ENCODE measurements at places on chromosomes 5 and 9.

- no peak for DNase-seq
Observed at GRCh38 chr5:154474396-154475334, 3.4 kb downstream of the HAND1 start.

- DNase-seq = no peak
Observed at GRCh38 chr5:72543365-72543764, 36.2 kb upstream of the ZNF366 start.

DNA sequence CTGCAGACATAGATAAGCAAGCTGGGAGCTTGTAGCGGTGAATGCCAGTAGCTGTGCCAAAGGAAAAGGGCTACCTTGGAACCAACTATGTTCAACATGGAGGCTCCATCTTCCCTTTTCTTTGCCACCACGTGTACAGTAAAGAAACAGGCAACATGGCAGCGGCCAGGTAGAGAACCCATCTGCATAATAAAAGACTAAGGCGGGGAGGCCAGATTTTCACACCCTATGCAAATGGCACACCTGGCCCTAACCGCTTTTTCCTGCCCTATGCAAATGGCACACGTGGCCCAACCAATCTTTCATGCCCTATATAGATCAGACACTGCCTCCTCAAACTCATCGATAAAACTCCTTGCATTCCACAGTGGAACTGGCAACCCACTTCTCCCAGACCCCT is 477.5 kb upstream of the EDIL3 start:
- DNase-seq = no peak

- no peak for DNase-seq
Observed at GRCh38 chr5:94433397-94434163, 184.8 kb downstream of the KIAA0825 start.

DNA sequence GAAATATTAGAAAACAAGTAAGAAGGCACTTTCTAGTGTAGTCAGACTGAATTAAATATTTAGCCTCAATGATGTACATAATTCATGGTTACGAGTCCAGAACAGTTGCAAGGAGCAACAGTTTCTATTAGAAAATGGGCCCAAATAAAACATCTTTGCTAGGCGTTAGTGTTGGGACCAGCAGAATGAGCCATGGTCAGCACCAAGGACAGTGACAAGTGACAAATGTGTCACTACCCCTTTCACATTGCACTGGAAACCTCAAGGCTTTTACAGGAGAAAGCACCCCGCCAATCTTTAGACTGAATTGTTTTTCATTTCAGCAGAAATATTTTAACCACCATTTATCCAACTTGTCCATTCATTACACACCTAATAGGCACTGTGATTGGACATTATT is 301.3 kb upstream of the ADCY2 start:
- no peak for DNase-seq

- no peak for DNase-seq
Observed at GRCh38 chr9:89496645-89497256, 1.2 kb downstream of the SEMA4D start.

DNA sequence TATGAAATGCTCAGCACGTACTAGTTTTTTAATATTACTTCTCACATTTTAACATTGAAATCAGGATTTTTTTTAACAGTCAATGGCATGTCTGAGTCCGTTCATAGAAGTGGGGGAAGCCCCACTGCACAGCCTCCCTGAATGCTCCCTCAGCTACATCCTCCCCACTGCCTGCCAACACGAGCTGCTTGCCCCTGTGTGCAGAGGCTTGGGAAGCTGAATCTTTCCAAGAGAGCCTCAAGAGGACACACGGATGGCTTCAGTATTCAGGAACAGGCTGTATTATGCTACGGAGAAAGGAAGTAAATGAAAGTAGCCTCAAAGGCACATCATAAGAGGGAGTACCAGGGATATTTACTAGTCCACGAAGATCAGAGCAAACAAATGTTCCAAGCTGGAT is 248.7 kb downstream of the SPOCK1 start:
- no peak for DNase-seq

DNA sequence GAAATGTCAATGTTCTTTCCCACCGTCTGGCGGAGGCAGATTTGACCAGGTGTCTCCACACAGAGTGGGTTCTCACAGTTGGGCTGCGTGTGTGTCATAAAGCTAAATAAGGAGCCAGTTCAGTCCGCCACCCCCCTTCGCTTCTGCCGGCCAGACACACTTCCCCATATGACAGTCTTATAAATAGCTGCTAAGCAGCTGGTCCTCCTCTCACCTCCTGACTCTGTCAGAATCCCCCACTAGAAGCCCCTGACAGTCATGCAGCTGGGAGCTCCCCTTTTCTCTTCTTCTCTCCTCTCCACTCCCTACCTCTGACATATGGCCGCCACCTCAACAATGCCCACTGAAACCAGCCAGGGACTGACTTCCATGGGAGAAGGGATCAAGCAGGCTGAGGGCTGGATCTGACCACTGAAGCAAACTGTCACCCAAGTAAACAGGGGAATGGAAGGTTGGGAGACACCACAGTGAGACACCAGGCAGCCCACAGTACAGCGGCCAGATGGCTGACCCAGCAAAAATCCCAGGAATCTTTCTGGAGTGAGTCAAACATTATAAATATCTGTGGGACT is 141.9 kb upstream of the EFNA5 start:
- DNase-seq = no peak

DNA sequence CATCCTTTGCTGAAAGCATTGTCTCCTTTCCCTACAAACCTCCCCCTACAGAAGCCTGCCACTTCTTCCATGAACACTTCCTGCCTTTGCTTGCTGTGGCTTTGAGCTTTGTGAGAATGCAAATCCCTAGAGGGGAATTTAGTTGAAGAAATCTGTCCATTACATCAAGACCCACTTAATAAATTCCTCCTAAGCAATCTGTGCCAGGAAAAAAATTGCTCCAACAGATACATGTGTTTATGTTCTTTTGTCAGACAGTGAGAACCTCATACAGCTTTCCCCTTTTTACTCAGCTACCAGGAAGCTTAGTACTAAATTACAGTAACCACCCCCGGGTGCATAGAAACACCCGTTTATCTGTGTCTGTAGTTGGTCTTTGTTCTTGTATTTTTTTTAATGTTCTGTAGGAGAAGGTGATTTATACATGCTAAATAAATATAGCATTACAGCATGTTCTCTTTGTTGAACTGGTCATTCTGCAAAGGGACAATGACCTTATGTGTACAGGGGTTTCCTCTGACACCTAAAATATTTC is 43.9 kb downstream of the SH3TC2 start:
- DNase-seq = no peak

- DNase-seq = no peak
Observed at GRCh38 chr5:167294882-167295680, 996.4 kb upstream of the WWC1 start.

DNA sequence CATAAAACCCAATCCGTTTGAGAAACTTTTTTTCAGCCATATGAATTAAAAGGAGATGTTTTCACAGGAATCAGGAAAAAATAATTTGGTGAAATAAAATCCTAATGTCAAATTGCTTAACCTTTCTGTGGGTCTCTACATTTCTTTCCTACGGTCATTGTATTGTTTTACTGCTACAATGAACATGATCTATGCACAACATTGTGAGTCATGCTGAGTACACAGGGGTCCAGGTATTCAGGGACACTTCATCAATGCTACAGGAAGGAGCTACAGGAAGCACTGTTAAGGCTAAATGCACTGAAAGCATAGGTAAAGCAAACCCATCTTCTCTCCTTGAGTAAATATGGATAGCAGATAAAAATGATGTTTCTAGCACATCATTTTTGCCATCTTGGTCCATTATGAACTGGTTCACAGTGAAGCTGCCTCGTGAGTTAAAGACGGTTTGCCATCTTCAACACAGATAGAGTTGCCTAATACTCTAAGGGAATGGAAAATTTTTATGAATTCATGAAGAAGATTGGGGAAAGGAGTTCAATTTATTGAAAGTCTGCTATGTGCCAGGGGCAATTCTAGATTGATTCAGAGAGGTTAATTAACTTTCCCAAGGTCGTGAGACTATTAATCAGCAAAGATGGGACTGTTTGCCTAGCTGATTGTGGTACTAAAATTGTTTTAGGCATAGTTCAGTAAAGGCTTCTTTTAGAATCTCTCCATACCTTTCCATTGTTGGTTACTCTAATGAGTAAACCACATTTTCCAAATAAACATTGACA is 85.5 kb downstream of the DIRAS2 start:
- DNase-seq = no peak

DNA sequence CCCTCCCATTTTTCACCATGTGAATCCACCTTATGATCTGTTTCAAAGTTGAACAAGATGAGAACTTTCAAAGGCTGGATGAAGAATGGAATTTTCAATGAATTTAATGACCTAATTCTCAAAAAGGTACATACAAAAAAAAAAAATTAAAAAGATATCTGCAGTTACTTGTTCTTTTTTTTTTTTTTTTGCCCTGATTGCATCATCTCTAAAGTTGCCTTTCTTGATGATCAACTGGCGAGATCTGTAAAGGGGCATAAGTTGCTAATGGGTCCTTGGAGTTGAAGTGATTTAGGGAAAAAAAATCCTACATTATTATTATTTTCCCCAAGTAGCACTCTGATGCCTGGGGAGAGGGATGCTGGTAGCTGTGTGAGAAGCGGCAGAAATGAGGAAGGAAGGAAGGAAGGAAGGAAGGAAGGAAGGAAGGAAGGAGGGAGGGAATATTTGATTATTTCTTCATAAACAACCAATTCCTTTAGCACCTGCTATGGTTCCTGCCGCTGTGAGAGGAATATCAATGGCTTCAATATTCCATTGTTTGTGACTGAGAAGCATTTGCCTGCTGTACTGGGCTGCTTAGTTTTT is 48.8 kb upstream of the CD180 start:
- no peak for DNase-seq

- no peak for DNase-seq
Observed at GRCh38 chr9:28967226-28967625, 1393.9 kb upstream of the C9orf72 start.

DNA sequence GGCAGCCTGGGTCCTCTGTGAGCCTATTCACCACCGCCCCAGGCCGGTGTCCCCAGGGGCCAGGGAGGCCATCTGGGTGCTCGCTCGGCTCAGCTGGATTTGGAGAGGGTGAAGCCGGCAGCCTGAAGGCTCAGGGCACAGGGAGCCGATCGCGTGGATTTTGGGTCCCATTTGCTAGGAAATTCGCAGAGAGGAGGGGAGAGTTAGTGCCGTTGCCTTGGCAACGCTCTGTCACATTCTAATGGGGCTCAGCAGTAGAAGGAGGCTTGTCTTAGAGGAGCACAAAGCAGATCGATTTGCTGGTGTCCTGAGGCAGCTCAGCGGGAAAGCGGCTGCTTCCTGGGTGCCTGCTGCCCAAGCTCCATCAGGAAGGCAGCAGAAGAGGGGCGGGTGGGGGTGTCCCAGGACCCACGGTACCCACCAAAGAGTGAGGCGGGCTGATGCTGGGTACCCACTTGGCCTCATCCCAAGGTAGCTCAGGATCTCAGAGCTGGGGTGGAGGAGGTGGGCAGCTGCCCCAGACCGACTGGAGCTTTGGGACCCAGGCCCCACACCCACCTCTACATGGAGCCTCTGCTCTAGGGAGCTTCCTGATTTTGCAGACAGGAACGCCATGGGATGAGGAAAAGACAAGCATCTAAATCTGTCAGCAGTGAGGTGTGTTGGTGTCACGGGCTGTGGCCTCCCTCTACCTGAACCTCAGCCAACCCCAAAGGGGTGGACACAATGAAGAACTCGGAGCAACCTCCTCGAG is 17.1 kb upstream of the OLFM1 start:
- DNase-seq = no peak

- DNase-seq = no peak
Observed at GRCh38 chr5:110956280-110956912, 115.1 kb upstream of the TSLP start.

GRCh38 chr5:180633283-180634177 is 15.9 kb downstream of the FLT4 start:
- no peak for DNase-seq

GRCh38 chr5:180807046-180807445 is 4.4 kb upstream of the MGAT1 start:
- peak; percentile 3 for DNase-seq

DNA sequence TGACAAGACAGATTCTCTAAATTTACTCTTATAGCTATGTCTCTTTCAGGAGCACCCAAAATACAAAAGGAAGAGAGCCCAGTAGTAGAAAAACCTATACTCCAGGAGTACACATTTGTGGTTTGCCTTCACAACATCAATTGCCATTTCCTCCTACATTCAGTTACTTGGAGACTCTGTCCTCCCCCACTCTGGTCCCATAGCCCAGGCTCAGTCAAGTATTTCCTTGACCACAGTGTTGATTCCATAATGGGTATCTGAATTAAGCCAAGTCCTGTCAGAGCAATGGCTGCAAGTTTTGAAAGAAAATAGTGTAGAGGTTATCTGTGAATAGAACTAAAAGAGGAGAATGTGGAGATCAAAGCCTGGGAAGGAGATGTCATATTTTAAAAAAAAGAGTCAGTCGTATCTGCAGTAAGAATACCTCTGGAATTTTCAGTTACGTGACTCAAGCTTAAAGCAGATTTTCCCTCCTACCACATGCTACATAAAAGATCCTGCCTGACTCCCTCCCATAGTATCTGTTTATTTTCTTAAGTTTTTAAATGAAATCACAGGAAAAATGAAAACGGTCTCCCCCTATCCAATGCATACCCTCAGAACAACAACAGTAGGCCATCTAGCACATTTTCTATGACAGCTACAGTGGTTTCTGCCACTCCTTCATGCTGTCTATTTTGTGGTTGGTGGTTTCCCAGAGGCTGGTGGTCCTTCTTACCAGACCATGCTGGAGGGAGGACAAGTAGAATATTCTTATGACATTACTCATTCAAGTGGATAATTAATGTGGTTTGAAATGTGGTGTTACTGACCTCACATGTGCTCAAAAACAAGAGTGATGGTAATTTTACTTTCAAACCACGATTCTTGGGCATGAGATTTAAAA is 249.7 kb upstream of the TMEM161B start:
- DNase-seq = no peak

GRCh38 chr5:95936812-95937397 is 24.7 kb downstream of the ELL2 start:
- DNase-seq = no peak

DNA sequence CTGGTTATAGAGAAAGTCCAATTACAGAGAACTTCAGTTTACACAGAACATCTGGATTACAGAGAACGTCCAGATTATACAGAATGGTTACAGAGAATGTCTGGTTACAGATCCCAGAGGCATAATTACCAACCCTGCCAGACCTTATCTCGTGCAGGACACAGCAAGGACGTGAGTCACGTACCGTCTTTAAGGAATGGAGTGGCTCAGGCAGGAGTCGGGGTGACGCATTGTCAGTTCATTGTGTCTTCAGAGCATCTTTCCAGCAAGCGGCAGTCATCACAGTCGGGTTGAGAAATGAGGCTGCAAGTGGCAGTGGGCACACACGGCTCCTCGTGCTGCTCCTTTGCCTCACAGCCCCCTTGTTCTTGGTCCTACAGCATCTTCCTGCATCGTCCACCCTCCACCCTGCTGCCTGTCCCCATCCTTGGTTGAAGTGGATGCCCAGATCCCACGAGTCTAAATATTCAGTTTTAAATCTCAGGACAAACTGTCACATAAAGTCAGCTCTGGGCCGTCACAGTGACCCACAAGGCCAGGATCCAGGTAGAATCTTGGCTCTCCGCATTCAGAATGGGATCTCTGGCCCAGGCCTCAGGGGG is 30.0 kb upstream of the SLC6A19 start:
- DNase-seq = no peak

- no peak for DNase-seq
Observed at GRCh38 chr5:137280656-137281055, 218.5 kb downstream of the SPOCK1 start.
